ENCODE measurements at places on chromosomes 4 and X. TPM values are rescaled to one million over a fixed set of nuclear protein-coding genes. Genes with fewer than 3 reads are reported as not detected.
A peak's percentile ranks its signal among the peaks of the same experiment; 100 is the strongest.

Gene CT45A10
- not detected for total RNA-seq

DNA sequence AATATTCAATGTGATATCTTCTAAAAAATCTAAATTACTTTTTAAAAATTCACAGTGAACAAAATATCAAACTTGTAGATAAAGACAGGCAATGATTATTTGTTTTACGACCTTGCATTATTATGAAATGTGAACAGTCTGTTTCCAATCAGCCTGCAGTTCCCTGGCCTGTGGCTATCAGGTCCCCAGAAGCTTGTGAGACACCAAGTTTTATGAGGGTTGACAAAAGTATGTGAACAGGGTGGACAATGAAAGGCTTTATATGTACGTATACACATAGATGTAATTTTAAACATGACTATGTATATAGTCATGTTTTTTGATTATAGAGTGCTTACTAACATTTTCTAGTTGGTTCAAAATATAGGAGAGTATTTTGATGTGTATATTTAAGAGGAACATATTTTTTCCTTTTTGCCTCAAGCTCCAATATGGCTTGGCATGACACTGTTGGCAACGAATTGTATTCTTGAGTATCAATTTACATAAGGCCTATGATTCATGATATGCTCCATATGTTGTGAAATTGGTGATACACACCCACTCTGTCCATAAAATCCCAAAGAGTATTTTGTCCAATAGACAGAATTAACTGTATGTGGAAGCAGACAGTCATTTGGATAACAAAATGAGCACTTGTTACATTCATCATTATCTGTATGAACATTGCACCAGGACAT lies 55.7 kb downstream of the BTC start:
- DNase-seq: no peak

GRCh38 chr4:55446578-55446922 lies 50.8 kb downstream of the TMEM165 start:
- no peak for DNase-seq

Gene LIMCH1
- 144 TPM for total RNA-seq

DNA sequence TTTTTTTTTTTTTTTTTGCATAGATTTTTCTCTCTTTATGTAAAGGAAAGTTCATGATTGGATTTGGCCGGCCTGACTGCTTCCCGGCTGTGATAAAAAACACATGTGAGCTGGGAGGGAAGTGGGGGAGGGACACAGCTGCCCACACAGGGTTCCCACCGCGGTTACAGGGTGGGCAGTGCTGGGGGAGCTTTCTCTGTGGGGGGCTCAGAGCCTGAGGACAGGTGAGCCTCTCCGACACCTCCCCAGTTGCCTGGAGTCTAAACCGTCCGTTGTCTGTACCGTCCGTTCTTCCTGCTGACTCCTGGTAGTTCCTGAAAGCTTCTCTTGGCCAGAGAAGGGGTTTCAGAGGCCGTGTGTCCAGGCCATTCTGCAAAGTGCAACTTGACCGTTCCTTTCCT lies 21.8 kb downstream of the SHOX start:
- DNase-seq: no peak

Gene TCEAL7
- total RNA-seq: 11.3 TPM

GRCh38 chr4:103197765-103198110 lies 405 bp downstream of the CENPE start:
- no peak for DNase-seq

Gene TLR10
- total RNA-seq: 2.9 TPM

DNA sequence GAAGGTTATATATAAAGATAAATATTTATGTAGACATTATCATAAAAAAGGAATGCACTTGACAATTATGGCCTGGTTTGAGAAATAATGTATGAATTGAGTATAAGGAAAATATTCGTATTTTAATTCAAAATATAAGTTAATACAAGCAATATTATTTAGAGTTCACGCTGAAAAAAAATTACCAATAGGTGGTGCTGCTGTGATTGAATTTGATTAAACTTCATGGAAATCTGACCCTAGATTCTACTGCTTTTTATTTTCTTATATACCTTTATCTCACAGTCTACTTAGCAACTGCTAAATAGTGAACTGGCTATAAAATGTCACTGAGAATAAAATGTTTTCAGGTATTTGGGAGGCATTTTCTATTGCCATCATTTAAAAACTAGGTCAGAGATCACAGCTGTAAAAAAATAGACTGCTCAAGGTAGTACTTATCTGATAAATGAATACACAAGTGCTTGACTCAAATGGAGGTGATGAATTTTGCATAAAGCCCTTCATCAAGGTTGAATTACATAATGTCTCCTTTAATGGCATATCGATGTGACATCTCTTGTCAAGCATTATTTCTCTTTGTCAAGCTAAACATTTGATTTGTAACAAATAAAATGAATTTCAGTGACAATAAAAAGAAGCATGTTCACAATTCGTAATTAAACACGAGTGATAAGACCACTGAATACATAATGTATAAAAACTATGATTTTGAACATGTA lies 1638.8 kb upstream of the PCDH7 start:
- DNase-seq: peak; percentile 21
